Activated T-helper 1 cell treated with anti-CD3 and anti-CD28 coated beads, Interleukin-12 subunit alpha, Interleukin-12 subunit beta, Interleukin-2, Interleukin-4 antibody, amounts not matched to agents 30 ng/mL and 10 ng/mL and 1 ng/mL, durations not matched to agents 14 hours and 24 hours and 36 hours (primary cell): ENCODE measurements at places on chromosomes 4 and X. TPM values are rescaled to one million over a fixed set of nuclear protein-coding genes. Genes with fewer than 3 reads are reported as not detected.

- no peak overlapping the region for H3K4me3 ChIP-seq
- no peaks in the 10 kb centered on the region for H3K4me1 ChIP-seq
- H3K27ac ChIP-seq = no peak overlapping the region
Measured at GRCh38 chrX:100615005-100615404, 21.6 kb downstream of the TSPAN6 start.

- no peaks in the 10 kb centered on the region for H3K27me3 ChIP-seq
- no peak for DNase-seq
- H3K27ac ChIP-seq = no peak overlapping the region
Measured at GRCh38 chr4:142318280-142318679, 527.8 kb downstream of the INPP4B start.

DNA sequence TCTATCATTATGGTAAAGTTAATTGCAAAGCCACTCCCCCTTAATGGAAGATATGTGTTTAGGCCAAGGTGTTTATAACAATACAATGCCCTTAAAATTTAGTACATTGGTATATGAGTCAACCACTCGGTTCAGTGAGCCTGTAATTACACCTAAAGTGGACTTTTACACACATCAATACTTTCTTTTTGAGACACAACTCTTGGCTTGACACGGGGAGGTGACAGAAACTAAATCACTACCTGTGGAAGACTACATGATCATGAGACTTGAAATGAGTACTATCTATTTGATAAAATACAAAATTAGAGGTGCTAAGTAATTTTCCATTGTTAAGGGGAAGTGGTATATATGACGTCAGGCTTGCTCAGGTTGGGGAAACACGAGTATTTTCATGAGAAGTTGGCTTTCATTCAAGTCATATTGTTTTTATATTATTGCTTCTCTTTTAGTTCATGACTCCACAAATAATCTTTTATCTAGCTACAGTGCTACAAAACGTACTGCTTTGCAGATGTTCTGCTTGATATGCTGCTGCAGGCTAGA, 918.3 kb downstream of the ARAP2 start:
- DNase-seq = no peak
- H3K36me3 ChIP-seq = no peaks in the 10 kb centered on the region
- H3K4me3 ChIP-seq = no peak overlapping the region
- H3K4me1 ChIP-seq = no peaks in the 10 kb centered on the region
- no peaks in the 10 kb centered on the region for H3K27me3 ChIP-seq
- H3K27ac ChIP-seq = no peak overlapping the region

- H3K36me3 ChIP-seq = no peaks in the 10 kb centered on the region
- no peak overlapping the region for H3K4me3 ChIP-seq
- H3K27ac ChIP-seq = no peak overlapping the region
- peaks cover 1% of the 10 kb centered on the region for H3K27me3 ChIP-seq
- no peaks in the 10 kb centered on the region for H3K4me1 ChIP-seq
Measured at GRCh38 chrX:49725923-49726904, 30.4 kb upstream of the PAGE1 start.

DNA sequence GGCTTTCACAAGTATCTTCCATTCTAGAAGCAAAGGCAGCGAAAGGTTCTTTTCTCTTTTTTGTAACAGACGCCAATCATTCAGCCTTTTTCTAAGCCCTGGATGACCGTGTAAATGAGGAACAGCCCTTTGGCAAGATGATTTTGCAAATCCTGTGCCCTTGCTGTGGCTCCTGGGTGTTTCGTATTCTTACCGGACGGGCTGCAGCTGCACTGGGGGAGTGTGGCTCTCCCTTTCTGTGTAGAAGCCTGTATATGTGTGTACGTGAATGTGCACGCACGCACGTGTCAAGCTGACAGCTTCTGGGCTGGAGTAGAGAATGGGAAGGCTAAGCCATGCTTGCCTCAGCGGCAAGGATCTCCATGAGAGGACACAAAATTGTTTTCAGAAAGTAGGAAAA, 8.2 kb downstream of the GRPEL1 start:
- no peak overlapping the region for H3K27ac ChIP-seq
- peaks cover 15% of the 10 kb centered on the region for H3K4me1 ChIP-seq
- H3K36me3 ChIP-seq = peaks cover 42% of the 10 kb centered on the region
- no peak for DNase-seq

NFXL1 gene
- total RNA-seq = 13.1 and 16.5 TPM in 2 replicates
